ENCODE measurements at places on chromosomes 5 and 9. TPM values are rescaled to one million over a fixed set of nuclear protein-coding genes. Genes with fewer than 3 reads are reported as not detected.

DNA sequence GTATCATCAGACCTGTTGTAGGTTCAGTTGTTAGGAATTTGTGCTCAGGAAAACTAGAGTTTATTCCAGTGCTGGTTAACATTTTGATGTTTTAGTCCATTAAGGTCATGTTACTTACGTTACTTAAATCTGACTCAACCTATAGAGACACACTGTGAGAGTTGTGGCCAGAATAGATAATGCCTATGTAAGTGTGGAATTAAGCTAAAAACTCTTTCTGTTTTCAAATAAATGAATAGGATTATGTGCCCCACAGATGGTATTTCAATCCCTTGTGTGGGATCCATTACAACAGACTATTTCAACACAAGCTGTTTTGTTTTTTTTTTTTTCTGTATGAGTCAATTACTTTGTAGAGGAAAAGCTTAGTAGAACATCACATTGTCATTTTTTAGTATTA lies 68.1 kb downstream of the MEGF10 start:
- DNase-seq: no peak

DNA sequence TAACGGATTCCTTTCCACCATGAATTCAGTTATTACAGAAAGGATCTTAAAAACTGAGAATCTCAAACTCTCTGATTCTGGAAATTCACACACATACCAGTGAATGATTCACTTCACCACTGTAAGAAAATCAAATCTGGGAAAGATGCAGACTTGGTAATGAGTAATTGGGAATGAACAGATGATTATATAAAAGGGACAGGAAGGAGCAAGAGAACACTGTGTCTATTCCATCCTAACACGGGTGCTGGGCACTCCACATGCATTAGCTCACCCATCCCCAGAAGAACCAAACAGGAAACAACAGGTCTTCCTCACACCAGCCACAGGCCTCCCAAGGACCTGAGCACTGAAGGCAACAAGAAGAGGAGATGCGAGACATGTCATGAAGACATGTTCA lies 74.8 kb upstream of the ZNF622 start:
- no peak for DNase-seq

GRIA1 gene
- total RNA-seq: not detected

GNA14 gene
- 0.54 TPM for total RNA-seq

DNA sequence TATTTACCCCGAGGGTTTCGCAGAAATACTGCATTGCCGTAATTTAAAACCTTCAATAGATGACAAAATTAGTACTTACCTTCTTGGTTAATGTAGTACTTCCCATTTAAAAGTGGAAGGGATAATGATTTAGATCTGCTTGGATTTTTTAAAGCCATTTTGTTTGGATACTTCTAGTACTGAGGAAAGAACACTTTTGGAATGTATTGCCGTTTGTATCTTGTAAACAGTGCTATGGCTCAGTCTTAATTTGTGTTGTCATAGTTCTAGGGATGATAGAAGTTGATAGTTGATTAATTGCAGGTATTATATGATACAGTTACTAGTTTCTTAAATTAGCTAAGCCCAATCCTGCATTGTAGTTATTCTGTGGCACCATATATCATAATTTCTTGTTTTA lies 33.1 kb downstream of the TNPO1 start:
- DNase-seq: no peak

IFNK gene
- not detected for total RNA-seq

DNA sequence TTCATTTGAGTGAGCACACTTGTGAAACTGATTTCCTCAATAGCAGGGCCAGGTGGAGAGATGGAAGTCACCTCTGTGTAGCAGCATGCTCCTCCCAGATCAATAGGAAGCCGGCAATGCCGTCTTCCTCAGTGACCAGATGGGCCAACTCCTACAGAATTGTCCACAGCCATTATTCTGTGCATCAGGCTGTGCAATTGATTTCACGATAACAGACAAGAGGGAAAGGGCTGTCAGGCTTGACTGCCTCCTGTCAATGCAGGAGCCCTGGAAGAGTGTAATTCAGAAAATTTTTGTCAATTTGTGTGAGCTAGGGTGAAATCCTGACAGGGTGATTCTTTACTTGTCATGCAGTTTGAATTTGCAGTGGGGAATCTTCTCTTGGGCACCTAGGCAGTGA lies 838.4 kb upstream of the NUDT12 start:
- no peak for DNase-seq

All from activated CD4-positive, alpha-beta T cell treated with anti-CD3 and anti-CD28 coated beads for 36 hours (primary cell).